ENCODE measurements at places on chromosomes 12 and 14. TPM values are rescaled to one million over a fixed set of nuclear protein-coding genes. Genes with fewer than 3 reads are reported as not detected.
A peak's percentile ranks its signal among the peaks of the same experiment; 100 is the strongest.

DNA sequence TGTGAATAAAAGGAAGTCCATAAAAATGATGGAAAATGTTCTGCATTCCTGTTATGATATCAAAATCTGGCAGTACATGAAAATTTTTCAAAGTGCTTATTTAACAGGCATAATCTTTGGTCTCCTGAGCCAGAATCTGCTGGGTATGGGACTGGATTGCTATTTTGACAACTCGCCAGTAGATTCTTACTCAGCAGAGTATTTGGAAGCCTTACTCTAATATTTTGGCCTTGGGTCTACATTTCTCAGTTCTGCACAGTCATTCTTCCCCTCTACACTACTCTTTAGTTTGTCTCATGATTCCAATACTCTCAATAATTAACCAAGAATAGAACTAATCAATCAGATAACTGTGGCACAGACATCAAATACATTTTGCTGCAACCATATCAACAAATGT is 1.1 kb upstream of the SLCO1B1 start:
- no peak for DNase-seq

DNA sequence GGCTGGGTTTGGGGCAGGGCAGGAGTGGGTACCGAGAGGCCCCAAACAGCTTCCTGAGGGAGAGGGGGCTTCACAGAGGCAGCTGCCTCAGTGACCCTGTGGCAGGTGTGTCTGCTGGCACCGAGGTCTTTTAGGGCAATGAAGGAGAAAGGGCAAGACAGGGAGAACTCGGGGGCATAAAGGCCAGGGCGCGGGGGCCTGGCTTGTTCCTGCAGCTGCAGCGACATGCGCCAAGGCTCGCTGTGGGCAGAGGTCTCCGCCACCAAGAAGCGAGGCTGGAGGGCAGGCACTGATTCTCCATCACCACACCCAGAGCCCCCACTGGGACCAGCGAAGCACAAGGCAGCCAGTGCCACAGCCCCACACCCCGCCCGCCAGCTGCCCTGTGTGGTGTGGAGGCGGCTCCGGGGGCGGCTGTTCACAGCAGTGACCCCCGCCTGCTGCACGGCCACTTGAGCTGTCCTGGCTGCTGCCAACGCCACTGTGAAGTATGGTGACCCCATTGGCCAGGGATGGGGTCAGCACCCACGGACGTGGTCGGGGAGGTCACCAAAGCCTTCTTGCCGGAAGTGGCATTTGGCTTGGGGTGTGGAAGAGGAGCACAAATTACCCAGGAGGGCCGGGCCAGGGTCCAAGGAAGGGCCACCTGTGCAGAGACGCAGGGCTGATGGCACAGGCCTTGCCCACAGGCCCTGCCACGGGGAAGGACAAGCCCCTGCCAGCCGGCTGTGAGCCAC is 16.4 kb downstream of the BAG5 start:
- no peak for DNase-seq

DNA sequence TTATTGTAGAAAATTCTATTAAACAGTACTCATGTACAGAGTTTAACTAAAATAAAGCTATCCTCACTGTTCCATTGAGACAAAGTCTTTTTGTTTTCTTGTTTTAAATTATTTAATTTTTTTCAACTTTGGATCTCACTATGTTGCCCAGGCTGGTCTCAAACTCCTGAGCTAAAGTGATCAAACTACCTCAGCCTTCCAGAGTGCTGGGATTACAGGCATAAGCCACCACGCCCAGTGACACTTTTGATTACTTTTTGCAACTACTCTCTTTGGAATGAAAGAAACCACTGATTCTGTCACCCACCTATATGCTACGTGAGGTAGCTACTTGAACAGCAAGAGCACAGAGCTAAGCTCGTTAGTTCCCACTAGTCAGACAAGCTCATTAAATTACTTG is 17.1 kb downstream of the ZFC3H1 start:
- no peak for DNase-seq

- DNase-seq, result no peak
These were observed 1241.6 kb upstream of the USP15 start for GRCh38 chr12:61018571-61018970.

DNA sequence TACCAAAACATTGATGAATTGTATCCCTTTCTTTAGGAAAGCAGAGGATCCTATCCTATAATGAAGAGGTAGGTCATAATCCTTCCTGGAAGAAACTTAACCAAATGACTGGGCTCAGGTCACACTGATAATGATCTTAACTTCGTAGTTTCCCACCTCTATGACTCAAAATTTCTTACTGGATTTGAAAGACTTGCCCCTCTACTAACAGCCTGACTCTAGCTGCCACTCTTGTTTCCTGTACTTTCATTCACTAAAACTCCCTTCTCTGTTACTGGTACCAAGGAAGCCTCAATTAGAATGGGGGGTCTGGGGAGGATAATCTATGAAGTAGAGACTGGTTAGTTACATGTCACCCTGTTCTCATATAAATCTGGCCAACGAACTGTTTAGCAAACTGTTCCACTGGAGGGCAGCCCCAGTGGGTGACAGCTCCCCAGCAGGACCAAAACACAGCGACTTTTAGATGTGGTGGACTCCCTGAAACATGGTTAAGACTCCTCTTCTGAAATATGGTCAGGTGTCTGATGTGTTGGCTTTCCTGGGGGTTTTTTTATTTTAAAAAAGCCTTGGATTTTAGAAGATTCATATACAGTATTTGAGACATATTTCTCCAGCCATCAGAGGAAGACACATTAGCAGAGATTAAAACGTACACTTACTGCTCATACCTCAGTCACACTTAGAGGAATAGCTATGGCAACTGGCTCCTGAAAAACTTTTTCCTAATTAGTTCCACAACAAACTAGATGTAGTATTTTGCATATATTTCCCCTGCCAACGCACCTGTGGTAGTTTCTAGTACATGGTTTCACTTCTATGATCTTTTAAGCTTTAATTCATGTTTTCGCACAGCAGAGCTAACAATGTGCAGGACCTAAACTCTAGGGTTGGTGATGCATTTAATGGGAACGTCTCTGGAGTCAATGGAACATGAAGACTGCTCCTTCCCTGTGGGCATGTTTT is 72.3 kb downstream of the ACADS start:
- DNase-seq, result no peak

GRCh38 chr14:59274991-59275391 is 86.5 kb downstream of the DAAM1 start:
- no peak for DNase-seq

DNA sequence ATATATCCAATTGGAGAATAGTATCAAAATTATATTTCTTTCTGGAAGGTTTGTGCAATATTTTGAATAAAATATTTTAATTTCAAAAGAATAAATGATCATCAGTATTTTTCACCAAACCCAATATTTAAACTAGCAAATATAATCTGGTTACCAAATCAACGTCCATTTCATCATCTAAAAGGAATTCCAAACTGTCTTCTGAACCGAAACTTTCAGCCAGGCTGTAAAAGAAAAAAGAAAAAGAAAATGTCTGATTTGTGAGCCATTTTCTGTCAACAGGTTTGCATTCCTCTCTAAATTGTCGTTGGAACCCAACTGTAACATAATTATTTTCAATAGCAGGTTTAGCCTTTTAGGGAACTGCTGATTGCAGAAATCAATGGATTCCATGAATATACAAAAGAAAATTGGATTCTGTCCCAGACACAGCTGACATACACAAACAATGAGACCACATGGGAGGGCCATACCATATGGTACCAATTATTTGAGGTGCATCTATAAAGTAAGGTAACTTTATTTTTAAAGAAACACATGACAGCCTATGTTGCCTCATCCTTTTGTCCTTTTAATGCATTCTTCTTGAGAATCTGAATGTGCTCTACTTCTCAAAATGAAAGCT is 22.7 kb downstream of the SNRPF start:
- peak; percentile 40 for DNase-seq

GRCh38 chr12:116564080-116564479 is 4.9 kb downstream of the MAP1LC3B2 start:
- no peak for DNase-seq

TSPAN19 gene
- total RNA-seq, result not detected

TMEM132D gene
- not detected for total RNA-seq

BMP4 gene
- total RNA-seq, result 11.0 TPM

NGB gene
- not detected for total RNA-seq

SAMD15 gene
- total RNA-seq, result 1.3 TPM

Measured in fibroblast of villous mesenchyme (primary cell).